ENCODE measurements at places on chromosomes 7 and 10.

DNA sequence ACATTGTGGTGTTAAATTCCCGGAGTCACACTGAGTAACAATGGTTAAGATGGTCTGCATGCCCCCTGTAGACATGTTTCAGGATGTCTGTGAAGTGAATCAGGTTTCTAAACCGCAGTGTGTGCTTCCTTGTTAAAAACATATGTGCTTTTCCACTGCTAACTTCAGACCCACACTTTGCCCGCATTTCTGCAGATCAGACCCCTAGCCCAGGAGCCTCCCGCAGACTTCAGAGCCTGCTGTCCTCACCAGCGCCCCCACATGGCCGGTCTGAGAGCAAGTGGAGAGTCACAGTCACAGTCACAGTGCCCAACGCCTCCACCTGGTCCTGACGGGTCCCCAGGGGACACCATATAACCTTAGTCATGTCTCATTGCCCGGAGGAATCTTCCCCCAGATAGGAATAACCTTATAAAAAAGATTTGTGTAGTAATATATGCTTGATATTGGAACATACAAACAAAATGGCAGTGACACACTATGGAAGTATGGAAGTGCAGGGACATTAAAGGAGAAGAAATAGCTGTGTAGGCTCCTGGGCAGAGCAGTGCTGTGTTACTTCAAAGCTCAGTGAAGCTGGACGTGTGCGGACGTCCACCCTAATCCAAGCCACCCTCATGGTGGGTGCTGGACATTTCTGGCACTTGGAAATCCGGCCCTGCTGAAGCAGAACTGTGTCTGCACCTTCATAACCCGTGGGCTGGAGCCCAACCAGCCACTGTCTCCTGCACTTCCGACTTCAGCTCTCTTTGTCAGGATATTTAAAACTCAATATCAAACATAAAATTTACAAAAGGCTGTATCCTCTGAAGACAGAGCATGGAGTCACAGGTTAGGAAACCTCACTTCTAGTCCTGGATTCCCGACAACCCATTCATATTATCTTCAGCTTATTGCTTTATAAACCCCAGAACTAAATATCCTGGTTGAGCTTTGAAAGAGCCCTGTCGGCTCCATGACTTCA, 29.0 kb downstream of the GSTO2 start:
- no peak for DNase-seq

GRCh38 chr10:38118072-38118807, 24.1 kb downstream of the ZNF37A start:
- DNase-seq: no peak

DNA sequence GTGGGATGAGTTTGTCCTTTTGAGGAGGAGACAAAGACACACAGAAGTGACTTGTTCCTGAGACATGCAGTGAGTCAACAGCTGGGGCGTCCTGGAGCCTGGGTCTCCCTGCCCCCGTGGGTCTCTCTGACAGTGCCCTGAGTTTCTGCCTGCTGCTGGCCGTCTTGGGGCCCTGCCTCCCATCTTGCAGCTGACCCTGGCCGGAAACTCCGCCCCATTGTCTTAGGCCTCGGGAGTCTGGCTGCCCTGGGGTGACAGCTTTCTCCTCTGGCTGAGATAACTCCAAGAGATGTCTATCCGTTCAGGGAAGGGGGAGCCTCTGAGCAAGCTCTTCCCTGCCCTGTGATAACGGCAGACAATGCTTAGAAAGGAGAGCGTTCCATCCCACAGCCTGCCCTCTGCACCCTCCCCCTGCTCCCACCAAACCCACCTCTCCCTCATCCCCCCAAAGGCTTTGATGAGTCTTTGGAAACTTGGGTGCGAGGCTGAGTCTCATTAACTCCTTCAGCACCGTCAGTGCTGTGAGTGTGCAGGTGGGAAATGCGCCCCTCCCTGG, 69.5 kb upstream of the PODXL start:
- DNase-seq: no peak

DNA sequence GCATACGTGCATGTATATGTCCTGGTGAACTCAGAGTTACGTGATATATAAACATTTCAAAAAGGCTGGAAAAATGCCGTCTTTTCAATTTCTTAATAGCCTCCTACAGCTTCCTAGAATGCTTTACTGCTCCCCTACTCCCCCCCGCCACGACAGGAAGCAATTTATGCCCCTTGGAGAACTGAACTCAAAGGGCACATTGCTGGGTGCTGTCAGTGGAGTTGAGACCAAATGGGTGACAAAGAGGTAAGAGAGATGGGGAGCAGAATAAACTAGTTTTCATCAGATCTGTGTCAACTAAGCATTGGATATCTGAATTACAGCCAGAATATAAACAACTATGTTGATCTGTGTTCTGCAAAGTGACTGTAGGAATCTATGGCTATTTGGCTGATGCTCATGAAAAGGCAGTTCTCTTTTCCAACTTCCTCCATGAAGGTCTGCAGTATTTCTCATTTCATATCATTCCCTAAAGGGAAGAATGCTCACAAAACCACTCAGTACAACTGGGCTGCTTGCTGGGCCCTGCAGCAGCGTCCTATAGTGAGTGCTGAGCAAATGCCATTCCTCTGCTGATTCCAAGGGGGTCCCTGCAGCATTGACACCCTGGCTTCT, 171.3 kb upstream of the HPS1 start:
- no peak for DNase-seq

GRCh38 chr10:20535897-20536881, 360.9 kb downstream of the NEBL start:
- DNase-seq: no peak

GRCh38 chr7:106367018-106367420, 82.2 kb upstream of the NAMPT start:
- peak; percentile 47 for DNase-seq

DNA sequence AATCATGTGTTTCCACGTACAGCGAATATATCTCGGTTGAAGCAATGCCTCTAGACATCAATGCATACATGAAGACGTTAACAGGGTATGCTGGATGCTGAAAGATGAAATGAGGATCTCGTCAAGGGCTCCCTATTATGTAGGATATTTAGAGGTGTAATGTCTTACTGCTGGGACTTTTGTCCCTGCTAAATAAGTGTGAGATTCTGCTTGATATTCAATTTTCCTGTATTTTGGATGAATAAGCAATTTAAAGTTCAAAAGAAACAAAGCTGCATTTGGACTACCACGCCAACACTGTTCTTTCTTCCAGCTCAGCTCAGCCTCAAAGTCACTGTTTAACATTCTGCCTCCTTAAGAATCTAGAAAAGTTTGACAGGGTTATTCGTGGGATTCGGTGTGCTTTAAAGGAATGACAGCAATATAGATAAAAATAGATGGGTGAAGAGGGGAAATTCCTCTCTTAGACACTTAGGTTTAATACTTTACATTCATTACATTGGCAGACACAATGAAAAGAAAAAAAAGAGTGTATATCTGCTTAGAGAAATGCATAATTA, 110.1 kb upstream of the RHEB start:
- DNase-seq: no peak

- no peak for DNase-seq
These were observed 55.4 kb upstream of the MET start for GRCh38 chr7:116616555-116617059.

DNA sequence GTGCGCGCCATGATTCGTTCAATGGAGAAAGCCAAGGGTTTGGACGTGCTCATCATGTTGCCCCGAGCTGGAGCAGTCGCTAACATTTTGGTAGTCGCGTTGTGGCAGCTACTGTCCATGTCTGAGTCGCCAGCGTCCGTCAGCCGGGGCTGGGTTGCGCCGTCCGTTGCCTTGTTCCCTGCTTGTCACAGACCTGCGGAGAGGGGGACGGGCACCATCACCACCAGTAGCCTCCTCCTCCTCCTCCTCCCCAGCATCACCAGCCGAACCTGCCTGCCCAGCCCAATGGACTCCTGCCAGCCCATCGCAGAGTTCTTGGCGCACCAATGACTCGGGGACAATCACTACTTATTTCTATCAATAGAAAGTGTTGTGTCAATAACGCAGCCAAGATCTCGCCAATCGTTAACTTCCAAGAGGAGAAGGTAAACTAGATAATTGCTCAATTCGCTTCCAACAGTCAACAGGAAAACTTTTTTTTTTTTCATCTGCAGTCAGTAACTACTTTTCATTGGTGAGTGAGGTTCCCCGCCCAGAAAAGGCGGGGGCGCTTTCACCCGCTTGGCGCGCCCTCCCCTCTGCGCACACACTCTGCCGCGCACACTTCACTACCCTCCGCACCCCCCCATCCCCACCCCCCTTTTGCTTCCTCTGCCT, at the start of gene FEZF1:
TSS of gene FEZF1 (minus strand) at position 432 of the 657 bp plus-strand sequence. CDS start at position 119, 313 bp downstream.
- DNase-seq: no peak

- peak; percentile 66 for DNase-seq
These were observed 25.1 kb downstream of the PWWP2B start for GRCh38 chr10:132421847-132422751.

- DNase-seq: no peak
These were observed 104.3 kb downstream of the TCERG1L start for GRCh38 chr10:131207176-131207575.

DNA sequence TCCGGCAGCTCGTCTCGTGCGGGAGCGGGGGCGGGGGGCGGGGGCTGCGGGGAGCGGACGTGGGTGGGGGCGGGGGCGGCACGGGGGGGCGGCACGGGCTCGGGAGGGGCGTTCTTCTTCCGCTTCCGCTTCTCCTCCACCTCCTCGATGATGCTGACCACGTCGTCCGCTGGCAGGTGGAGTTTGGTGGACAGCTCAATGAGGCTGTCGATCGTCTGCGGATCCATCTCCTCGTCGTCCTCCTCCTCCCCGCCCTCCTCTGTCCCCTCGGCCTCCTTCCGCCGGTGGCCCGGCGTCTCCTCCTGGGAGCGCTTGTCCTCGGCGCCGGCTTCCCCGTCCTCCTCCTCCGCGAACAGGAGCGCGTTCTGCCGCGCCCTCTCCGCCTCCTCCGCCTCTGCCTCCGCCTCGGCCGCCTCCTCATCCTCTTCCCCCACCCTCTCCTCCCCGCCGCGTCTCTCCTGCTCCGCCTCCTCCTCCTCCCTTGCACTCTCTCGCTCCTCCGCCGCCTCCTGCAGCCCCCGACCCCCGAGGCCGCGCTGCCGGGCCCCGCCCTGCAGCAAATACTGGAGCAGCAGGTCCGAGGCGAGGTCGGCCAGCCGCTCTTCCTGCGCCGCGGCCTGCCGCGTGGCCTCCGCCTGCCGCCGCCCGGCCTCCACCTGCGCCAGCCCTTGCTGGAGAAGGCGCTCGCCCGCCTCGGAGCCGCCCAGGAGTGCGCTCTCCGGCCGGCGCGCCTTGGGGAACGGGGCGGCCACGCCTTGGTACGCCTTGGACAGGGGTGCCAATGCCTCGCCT, 1.9 kb downstream of the VGF start:
- peak; percentile 75 for DNase-seq

Data from GM20000 (cell line).